SK-N-SH treated with all-trans-retinoic acid at 6 μM for 48 hours (cell line): ENCODE measurements at places on chromosomes 6 and 20.

DNA sequence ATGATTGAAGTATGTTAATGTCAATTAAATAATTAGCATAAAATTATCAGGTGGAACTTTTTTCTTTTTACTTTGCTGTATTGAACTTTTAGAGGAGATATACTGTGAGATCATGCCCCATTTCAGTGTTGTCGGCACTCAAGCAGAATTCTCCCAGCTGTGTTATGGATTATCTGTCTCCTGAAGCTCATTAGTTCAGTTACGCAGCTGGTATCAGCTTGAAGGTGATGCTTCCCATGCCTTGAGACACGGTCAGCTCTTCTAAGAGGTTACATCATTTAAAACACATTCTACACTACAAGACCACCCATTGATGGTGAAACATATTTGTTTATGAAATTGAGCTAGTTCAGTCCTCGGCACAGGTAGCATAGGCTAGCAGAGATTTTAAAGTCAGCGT, 68.9 kb upstream of the PHACTR2 start:
- ATAC-seq, result no peak

DNA sequence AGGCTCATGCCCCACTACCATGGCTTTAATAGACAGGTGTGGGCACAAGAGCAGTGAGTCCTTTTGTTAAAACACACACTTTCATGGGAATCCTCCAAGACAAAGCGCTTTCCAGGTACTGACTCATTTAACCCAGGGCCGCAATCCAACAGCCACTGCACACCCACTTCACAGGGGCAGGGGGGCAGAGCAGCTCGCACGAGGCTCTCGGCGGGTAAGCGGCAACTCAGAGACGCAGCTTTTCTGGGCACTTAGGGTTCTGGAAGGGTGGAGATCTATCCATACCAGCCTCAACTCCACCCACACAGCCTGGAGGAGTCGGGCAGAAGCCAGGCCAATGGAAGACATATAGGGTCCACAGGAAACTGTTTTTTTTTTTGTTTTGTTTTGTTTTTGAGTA, 28.6 kb downstream of the PSMG4 start:
- ATAC-seq, result no peak

DNA sequence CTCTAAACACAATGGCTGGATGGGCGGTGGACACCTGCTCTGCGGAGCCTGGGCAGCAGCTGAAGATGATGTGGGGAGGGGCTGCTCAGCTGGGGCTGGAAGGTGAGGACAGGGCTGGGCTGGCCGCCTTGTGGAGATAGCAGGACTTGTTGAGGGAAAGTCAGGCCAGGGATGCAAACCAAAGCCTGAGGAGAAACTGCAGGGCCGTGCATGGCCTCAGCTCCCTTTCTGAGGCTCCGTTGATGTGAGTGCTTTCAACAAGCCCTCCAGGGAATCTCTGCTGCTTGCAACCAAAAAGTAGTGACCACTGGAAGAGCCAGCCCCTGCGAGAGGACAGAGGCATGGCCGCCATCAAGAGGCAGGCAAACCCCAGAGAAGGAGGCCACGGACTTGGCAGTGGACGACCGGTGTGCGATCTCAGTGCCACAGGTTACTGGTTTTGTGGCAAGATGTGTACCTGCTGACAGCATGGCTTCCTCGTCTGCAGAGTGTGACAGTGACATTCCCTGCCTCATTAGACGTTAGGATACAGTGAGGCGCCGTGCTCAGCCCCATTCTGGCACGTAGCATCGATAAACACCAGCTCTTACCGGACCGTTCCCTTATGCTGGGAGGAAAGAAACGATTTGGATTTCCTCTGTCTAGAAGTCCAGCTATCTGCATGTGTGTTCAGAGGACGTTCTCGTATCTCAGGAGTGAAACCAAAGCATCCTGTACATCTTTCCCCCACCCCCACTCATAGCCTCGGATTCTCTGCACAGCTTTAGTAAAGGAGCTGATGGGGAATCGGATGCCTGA, 37.9 kb downstream of the ERMARD start:
- no peak for ATAC-seq

DNA sequence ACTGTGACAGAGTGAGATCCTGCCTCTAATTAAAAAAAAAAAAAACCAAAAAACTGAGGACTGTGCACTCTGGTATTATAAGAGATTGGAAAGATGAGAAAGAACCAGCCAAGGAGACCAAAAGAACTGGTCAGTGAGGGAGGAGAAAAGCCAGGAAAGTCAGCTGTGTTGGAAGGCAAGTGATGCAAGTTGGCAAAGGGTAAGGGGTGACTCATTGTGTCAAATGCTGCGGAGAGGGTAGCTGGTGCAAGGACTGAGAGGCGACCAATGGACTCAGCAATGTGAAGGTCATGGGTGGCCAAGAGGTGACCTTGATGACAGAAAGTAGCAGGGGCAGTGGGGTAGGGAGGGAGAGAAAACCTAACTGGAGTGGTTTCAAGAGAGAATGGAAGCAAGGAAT, 27.4 kb upstream of the LRRN4 start:
- peak; percentile 40; the same call in 1 of the 3 replicates for ATAC-seq

GRCh38 chr6:5424726-5425125, 163.4 kb downstream of the FARS2 start:
- ATAC-seq, result no peak

GRCh38 chr6:5246141-5247097, 14.3 kb downstream of the LYRM4 start:
- no peak for ATAC-seq

DNA sequence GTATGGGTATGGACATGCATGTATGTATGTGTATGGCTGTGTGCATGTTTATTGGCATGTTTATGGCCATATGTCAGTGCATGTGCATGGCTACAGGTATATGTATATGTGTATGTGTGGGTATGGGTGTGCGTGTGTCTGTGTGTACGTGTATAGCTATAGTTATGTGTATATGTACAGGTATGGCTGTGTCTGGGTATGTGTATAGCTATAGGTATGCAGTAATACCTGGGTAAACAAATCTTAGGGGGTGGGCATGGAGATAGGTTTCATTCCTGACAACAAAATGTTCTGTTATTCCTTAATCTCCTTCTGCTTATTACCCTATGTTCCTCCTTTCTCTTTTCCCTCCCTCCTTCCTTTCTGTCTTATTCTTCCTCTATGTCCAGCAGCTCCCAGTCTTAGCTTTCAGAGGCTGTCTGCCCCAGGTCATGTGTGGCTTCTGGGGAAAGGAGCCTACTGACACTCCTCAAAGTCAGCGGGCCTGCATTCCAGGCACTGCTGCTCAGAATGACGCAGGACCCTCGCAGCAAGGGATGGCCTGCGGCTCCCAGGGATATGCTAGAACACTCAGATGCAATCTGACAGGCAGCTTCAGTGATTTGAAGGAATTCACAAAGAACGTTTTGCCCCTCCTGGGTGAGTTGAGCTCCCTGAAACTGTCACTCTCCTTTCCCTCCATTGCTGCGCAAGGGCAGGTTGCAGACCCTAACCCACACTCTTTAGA, 139.3 kb upstream of the PHACTR1 start:
- peak; percentile 8; the same call in 2 of the 3 replicates for ATAC-seq

GRCh38 chr20:36010825-36011224, 42.4 kb downstream of the CNBD2 start:
- ATAC-seq, result no peak
